CD4-positive, alpha-beta T cell treated with Interleukin-15 for 1 hour (primary cell): ENCODE measurements at places on chromosomes 7 and 10.

DNA sequence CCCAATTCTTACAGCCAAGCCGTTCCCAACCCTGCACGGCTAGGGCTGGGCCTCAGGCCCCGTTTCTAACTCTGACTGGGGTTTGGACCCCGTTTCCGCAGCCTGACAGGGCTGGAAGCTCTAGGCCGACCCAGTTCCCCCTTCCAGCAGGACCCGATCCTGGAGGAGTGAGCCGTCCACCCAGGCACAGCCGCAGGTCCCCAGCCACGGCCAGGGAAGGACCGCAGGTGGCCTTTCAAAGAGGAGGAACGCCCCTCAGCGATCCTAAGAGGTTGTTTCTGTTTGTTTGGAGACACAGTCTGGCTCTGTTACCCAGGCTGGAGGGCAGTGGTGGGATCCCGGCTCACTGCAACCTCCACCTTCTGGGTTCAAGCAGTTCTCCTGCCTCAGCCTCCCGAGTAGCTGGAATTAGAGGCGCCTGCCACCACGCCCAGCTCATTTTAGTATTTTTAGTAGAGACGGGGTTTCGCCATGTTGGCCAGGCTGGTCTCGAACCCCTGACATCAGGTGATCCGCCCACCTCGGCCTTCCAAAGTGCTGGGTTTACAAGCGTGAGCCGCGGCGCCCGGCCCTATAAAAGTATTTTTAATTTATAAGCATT is 778 bp upstream of the GET4 start:
- no peak for DNase-seq

- DNase-seq, result no peak
Measured at GRCh38 chr7:140557069-140557468, 77.8 kb upstream of the MKRN1 start.

DNA sequence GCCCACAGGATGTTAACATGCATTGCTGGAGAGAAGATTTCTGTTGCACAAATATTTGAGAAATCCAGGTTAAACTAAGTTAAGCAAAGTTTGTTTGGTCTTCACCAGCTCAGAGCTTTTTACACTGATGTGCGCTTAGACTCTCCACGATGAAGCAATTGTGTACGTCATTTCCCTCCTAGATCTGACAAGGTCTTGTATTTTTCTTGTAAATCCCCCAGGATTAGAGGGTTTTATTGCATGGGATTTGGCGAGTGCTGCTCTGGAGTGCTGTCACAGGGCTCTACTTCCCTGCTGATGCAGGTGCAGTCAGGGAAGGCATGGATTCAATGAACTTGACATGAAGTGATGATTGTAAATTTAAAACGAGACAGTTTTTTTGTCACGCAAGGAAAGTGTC is 173.3 kb downstream of the PDE1C start:
- DNase-seq, result no peak

DNA sequence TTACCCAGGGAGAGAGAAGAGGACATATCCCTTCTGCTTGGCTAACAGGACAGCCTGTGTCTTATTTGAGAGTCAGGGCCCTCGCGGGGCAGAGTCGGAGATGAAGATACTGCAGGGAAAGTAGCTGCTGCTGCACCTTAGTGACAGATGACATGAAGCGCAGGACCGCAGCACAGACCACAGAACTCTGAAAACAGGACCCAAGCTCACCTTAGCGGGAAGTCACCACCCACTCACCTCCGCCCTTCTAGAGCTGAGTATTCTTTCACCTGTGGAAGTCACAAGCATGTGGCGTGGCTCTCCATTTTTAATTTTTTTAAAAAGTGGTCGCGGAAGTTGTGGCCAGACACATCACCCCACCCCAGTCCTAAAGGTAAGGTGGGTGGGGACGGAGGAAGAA is 191.4 kb downstream of the FAM107B start:
- DNase-seq, result peak; percentile 90
